ENCODE measurements at places on chromosomes 6 and 20. TPM values are rescaled to one million over a fixed set of nuclear protein-coding genes. Genes with fewer than 3 reads are reported as not detected.

The GOPC gene
- 21.1 TPM for total RNA-seq

DNA sequence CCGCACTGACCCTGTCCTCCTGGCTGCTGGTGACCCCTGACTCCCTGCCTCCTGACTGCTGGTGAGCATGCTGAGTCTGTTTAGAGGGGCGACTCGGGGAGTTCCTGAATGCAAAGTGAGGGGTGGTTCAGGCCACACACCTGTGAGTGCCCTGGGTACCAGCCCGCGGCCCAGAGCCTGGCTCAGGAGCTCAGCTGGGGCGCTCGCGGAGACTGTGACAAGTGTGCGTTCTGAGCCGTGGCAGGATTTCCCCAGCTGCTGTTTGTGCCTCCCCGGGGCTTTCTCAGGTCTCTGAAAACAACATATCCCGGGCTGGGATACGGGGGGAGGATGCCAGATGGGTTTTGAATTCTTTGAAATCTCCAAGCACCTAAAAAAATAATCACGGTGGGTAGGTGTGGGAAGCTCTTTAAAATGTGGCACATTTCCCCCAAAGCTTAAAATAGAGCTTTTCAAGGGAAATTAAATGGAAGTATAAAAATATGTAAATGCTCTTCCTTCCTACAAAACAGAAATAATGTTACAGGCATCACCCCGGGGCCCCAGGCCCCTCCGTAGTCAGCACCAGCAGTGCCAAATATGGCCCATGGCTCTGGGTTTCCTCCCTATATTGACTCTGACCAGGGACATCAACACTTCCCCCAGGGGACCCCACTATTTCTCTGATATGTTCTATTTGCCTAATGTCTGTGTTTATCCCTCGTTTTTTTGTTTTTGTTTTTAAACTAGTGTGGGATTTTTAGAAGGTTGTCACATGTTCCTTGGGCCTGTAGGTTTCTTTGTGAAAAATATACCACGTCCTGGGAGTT lies 49.9 kb upstream of the TAGAP start:
- no peak for DNase-seq

The ISM1 gene
- 13.0 TPM for total RNA-seq

The GCLC gene
- 47.3 TPM for total RNA-seq

All from suprapubic skin (tissue), 4 donors.